ENCODE measurements at places on chromosomes 2 and 18.

DNA sequence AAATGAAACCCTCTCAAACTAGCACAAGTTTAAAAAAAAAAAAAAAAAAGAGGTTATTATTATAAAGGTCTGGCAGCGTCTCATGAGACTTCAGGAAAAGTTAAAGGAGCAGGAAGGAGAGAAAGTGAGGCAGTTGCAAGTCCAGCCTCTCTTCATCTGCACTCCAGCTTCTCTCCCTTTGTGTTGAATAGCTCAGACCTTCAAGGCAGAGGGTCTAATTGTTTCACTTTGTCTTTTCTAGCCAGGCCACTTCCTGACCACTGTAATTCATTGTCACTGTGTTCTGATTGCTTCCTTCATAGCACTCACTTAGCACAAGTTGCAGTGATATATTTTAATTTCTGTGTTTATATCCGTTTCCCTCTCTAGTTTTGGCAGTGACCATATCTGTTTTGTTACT, 99.9 kb downstream of the SPATS2L start:
- no peak for DNase-seq

DNA sequence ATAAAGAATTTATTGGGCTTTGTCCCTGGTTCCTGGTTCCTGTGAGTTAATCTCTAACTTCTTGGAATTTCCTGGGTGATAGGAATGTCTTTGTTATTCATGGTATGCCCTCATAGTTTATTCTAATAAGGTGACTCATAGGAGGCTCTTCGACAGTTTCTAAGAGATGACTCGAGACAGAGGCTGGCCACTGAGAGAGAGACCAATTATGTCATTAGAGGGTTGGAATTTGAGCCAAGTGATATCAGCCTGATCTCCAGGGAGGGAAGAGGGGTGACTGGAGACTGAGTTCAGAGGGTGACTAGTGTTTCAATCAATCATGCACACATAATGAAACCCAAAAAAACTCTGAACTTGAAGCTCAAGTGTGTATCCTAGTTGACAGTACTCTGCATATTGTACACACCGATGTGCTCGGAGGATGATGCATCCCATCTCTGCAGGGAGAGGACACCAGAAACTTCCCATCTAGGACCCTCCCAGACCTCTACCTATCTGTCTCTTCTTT, 185.7 kb downstream of the MTCL1 start:
- no peak for DNase-seq

DNA sequence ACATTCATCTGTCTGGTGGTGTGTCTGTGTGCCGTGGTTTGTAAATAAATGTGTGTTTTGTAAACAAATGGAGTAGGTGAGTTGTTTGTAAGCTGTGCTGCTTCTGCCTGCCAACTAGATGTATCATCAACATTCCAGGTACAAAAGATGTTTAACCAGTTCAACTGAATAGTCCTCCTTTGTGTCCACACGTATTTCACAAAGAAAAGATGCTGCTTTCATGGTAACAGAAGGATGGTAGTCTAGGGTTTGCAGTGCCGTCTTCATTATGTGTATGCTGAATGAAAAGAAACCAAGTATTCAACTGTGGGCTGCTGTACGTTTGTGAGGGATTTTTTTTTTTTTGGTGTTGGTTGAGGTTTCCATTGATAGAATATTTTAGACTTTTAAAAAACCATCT, 72.1 kb downstream of the CAMKMT start:
- no peak for DNase-seq

- no peak for DNase-seq
Observed at GRCh38 chr2:163324677-163325076, 411.1 kb downstream of the FIGN start.

GRCh38 chr2:231998046-231998445, 36.5 kb downstream of the DIS3L2 start:
- DNase-seq: no peak

- DNase-seq: no peak
Observed at GRCh38 chr2:154697418-154698252, 860 bp upstream of the KCNJ3 start.
